ENCODE measurements at places on chromosomes 12 and 14.

- DNase-seq, result no peak
Observed at GRCh38 chr12:68097386-68097785, 62.2 kb downstream of the IFNG start.

GRCh38 chr14:105420101-105420973 is 710 bp downstream of the MTA1 start:
- DNase-seq, result no peak

DNA sequence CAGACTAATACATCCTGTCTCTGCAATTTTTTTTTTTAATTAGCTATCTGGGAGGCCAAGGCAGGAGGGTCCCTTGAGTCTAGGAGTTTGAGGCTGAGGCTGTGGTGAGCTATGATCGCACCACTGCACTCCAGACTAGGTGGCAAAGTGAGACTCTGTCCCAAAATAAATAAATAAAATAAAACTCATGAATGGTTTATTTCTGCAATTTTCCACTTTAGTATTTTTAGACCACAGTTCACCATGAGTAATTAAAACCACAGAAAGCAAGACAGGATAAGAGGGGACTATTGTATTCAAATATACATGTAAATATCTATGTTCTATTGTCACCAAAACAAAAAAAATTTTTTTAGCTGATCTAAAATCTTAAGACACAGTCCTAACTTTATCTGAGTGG is 17.8 kb downstream of the TAOK3 start:
- no peak for DNase-seq

- no peak for DNase-seq
Observed at GRCh38 chr12:117188961-117189724, 1.1 kb downstream of the FBXO21 start.

DNA sequence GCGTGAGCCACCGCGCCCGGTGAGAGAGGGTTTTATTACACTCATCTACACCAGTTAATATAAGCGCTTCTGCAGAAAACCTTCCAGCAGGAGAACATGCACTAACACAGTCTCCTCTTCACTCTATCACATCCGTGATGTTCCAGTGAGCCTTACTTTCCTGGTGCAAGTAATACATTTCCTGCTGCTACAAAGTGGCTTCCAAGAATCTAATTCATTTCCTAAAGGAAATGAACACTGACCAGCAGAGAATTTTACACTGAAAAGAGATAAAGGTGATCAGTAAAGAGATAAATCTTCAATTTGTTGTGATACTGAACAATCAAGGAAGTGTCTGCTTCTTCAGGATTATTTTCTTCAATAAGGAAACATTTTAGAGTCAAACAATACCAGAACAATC is 39.5 kb downstream of the ZFYVE21 start:
- DNase-seq, result no peak

- peak; percentile 34 for DNase-seq
Observed at GRCh38 chr12:78149459-78149858, 318.8 kb downstream of the NAV3 start.

GRCh38 chr14:50067723-50068495 is 48.5 kb downstream of the VCPKMT start:
- no peak for DNase-seq

DNA sequence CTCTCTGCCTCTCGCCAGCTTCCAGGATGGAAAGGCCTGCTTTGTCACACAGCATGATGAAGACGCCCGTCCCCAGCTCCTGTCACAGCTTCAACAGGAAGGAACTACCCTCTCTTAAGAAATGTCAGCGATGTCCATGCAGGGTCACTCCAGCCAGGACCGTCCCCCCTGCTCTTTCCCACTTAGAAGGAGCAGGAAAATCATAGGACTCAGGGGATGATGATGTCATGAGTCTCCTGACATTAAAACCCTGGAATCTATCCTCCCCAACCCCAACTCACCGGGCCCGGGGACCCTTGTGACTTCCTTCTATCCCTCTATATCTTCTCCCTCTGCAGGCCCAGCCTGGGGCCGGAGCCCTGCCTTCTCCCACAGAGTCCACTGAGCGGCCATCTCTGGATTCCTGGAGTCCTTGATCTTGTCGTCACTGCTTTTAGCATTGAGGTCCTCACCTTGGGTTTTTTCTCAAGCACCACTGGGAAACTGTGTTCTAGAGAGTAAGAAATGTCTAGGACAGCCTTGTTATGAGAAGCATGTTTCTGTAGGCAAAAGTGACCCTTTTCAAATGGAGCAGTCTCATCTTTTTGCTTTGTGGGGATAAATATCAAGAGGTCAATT is 42.8 kb upstream of the P2RX7 start:
- no peak for DNase-seq

GRCh38 chr14:73935666-73936065 is 14.2 kb downstream of the FAM161B start:
- DNase-seq, result peak; percentile 52

GRCh38 chr12:124621296-124621660 is 53.9 kb upstream of the NCOR2 start:
- DNase-seq, result no peak

- DNase-seq, result peak; percentile 46
Observed at GRCh38 chr12:93109551-93110203, 180.6 kb upstream of the EEA1 start.

- no peak for DNase-seq
Observed at GRCh38 chr12:44904321-44904720, 28.2 kb upstream of the NELL2 start.

GRCh38 chr14:61577506-61577931 is 117.8 kb upstream of the HIF1A start:
- no peak for DNase-seq

DNA sequence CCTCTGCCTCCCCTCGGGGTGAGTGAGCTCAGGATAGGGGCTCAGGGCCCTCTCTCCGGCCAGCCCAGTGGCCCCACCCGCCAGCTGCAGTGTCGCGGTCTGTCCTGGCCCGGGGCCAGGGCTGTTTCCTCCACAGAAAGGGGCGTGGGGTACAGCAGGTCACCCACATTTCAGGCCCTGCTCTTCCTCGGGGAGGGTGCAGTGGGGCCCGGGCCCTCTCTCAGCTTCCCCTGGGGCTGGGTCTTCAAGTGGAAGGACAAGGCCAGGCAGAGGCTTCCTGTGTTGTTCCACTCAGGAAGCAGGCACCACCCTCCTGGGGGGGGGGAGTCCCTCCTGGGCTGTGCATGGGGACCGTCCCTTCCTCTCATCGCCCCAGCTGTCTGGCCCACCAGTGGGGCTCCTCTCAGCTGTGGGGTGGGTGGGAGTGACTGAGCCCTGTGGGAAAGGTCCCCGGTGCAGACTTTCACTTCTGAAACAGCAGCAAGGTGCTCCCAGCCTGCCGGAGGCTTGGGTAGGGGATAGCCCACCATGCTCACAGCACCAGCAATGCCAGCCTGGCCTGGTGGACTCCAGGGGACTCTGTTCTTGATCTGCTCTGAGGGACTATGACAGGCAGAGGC is 3.7 kb downstream of the GPR132 start:
- no peak for DNase-seq

- no peak for DNase-seq
Observed at GRCh38 chr12:76860256-76860655, 18.6 kb downstream of the CSRP2 start.

DNA sequence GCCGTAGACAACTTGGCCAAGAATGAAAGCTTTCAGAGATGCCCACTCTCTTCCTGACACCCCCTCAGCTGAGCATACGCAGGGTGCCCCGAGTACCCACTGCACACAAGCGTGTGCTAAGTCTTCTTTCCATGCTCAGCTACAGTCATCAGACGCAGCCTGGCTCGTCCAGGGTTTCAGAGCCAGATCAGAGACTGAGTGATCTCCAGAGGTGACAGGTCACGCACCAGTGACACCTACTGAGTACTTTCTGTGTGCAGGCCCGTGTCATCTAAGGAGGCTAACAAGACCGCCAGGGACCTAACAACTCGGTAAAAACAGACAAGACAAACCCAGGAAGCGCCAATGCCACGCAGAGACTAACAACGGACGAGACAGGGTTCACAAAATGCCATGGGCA is 25.1 kb downstream of the STX2 start:
- DNase-seq, result no peak

DNA sequence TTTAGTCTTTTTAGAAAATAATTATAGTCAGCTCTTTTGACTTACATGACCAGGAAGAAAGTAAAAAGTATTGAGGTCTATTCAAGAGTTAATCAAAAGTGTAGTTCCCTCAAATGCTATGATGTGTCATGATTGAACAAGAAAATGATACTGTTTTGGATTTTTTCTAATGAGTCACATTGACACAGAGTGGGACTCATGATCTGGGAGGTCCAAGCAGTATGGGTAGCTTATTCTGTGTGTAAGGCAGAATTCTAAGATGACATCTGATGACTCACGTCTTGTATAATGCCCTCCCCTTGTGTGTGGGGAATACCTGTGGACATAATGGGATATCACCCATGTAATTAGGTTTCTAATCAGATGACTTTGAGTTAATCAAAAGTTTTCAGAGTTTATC is 178.1 kb upstream of the DDHD1 start:
- no peak for DNase-seq

DNA sequence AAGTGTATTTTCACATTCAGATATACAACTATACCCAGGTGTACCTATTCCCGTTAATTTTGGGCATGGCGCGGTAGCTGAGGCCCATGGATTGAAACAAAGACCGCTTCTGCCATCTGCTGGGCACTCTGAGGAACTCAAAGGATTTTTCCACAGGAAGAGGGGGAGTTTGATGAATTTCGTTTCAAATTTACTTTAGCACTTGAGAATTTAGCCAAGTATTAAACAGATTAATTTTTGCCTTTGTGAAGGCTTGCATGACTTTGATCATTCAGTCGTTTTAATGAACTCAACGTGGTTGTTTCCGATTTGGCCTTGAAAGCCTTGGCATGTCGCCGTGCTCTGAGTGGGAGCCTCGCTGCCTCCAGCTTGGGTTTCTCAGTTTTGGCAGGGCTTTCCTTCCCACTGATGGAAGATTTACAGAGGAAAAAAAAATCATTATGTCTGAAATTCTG is 153.2 kb upstream of the DDHD1 start:
- DNase-seq, result peak; percentile 44

DNA sequence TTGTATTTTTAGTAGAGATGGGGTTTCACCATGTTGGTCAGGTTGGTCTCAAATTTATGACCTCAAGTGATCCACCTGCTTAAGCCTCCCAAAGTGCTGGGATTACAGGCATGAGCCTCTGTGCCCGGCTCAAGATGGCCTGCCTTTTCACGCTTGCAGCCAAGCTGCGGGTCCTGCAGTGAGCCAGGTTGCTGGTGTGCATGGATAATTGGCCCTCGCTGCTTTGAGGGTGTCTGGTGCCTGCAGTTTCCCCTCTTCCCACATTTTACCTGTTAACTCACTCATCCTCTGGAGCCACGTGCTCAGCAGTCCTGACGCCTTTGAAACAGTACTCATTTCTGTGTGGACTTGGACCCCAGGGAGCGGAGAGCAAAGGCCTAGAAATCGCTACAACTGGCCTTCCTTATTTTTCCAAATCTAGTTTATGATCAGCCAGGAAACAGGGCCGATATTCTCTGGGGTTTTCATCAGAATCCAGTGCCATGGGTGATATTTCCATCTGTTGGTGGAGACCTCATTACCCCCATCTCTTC is 42.2 kb downstream of the TPCN1 start:
- DNase-seq, result peak; percentile 71

GRCh38 chr12:62914443-62915203 is 20.3 kb downstream of the PPM1H start:
- DNase-seq, result no peak

- DNase-seq, result no peak
Observed at GRCh38 chr12:24705741-24706358, 243.1 kb downstream of the BCAT1 start.

- no peak for DNase-seq
Observed at GRCh38 chr14:77124345-77125280, 17.0 kb downstream of the ZDHHC22 start.
